Stimulated activated CD8-positive, alpha-beta memory T cell treated with anti-CD3 and anti-CD28 coated beads, Interleukin-7, amount 100 ng/mL, for 1 hour (primary cell): ENCODE measurements at places on chromosomes 2 and 18.

- no peak for DNase-seq
Observed at GRCh38 chr2:10717628-10718027, 3.8 kb upstream of the ATP6V1C2 start.

DNA sequence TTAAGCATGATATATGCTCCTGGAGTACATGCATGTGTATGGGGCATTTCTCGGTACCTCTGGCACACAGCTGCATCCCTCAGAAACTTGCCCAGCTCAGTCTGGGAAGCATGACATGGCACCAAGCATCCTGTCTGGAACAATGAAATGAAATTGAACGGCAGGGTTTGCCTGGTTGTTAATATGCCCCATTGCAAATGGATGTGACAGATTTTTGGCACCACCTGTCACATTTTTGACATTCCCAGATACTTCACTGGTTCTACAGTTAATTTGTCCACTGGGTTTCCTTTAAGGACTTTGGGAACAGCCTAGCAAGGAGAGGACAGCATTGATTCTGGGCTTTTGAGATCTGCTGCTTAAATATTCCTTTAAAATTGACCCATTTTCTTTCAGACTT lies 305.8 kb downstream of the TSN start:
- DNase-seq, result no peak

DNA sequence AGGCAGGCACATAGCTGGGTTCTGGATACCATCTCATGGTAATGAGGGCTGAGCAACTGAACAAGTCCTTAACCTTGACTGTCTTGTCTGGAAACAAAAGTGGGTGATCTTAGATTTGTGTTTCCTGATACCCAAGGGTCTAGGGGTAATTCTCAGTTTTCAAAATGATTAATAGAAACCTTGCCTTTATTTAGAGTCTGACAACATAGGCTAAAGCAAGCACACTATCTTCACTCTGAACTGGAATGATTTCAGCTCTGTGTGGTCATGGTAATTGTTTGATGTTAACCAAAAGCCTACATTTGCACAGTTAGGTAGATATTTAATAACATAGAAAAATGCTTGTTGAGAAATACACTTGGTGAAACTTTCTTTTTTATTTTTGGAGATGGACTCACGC lies 6.8 kb upstream of the LAMA3 start:
- no peak for DNase-seq

DNA sequence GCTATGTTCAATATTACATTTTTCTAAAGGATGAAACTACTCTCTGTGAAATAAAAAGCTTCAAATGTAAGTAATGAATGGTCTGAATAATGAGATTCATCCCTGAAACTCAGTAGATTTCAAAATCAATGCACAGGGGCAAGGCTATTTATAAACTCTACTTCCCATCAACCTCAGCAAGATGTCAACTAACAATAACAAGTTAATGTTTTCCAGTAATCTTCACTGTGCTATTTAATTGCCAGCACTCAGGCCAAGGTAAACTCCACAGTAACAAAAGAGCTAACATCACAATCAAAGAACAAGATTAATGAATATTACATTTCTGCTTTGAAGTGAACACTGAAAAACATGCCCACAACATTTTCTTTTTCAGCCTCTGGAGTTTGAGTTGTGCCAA lies 144.3 kb upstream of the ZFP36L2 start:
- DNase-seq, result no peak

GRCh38 chr18:10923551-10924070 lies 225.8 kb downstream of the PIEZO2 start:
- no peak for DNase-seq
